Left ventricle myocardium superior (tissue), 1 donor: ENCODE measurements at places on chromosomes 1 and 21. TPM values are rescaled to one million over a fixed set of nuclear protein-coding genes. Genes with fewer than 3 reads are reported as not detected.
A peak's percentile ranks its signal among the peaks of the same experiment; 100 is the strongest.

The CBR3 gene
- 2.6 TPM for total RNA-seq

The TMPRSS2 gene
- total RNA-seq, result not detected

The S100A5 gene
- not detected for total RNA-seq

DNA sequence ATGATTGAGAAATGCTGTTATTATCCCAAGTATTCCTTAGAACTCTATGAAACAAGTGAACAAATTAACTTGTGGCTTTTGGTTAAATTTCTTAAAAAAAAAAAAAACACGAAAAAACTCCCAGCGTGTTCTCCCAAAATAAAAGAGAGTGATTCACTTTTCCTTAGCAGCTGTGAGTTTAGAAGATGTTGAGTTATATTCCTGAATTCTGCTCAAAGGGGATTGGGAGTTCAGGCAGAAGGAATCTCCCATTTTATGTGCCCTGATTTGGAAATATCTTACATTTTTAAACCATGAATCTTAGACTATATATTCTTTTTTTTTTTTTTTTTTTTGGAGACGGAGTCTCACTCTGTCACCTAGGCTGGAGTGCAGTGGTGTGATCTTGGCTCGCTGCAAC, 34.3 kb downstream of the SMG7 start:
- DNase-seq, result no peak

DNA sequence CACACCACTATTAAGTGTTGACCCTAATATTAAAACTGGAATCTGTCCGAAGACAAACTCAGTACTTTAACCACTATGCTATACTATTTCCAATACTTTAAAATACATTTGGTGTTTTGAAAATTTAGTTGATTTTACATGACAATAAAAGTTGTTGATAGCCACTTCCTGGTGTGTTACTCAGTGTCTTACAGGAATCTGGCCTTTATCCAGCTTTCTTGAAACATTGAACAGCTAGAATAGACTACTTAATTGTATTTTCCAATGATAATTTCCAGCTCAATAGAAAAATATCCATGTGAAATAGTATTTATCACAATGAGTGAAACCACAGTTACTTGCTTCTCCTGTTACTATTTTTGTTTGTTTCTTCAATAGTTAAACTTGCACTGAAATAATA, 369.6 kb upstream of the ADGRL4 start:
- DNase-seq, result no peak

GRCh38 chr1:26181586-26182382, 4.5 kb downstream of the CNKSR1 start:
- no peak for DNase-seq

- peak; percentile 43 for DNase-seq
Measured at GRCh38 chr1:56811331-56811730, 7.9 kb downstream of the FYB2 start.

DNA sequence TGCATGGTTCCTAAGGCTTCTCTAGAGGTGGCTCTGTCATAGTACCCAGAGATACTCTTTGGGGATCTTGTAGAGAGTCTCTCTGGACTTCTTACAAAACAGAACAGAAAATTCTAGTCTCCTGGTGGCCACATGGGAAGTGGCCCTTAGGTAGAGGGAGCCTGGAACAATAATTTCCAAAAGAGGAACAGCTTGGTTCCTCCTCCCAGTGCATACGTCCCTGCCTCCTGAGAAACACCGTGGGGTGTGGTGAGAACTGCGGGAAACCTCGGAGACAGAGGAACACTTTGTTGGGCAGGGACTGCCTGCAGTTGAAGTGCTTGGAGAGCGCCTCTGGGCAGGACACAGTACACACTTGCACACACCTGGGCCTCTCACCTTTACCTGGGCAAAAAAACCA, 38.8 kb upstream of the EPHA8 start:
- no peak for DNase-seq
